ENCODE measurements at places on chromosomes 1 and 21.

DNA sequence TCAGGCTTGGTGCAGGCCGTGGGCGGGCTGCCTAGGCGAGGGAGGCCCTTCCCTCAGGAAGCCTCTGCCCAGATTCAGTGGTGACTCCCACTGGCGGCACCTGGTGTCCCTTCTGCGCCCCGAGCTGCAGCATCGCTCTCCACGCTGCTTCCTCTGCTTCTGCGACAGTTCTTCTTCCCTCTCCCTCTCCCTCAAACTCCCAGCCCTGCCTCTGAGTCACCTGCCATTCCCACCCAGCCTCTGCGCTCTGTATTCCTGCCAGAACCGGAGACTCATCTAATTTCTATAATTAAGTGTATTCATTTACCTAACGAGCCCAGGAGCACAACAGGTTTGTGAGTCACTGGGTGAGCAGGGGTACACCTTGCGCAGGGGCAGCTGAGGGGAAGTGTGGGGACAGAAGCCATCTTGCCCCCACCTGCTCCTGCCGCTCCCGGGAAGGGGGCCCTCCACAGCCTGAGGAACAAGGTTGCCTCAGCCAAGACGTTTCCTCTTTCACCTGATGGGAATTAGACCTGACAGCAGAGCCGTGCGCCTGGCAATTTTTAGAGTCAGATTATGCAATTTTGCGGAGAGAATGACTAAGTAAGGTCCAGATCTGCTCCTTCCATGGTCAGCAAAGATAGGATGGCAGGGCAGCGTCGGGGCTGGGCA, 19.4 kb downstream of the KCNC4 start:
- H3K27ac ChIP-seq: no peak overlapping the region
- no peak for DNase-seq
- no peaks in the 10 kb centered on the region for H3K27me3 ChIP-seq

- H3K27me3 ChIP-seq: no peaks in the 10 kb centered on the region
- peaks cover 25% of the 10 kb centered on the region for H3K4me1 ChIP-seq
- no peak overlapping the region for H3K27ac ChIP-seq
- H3K36me3 ChIP-seq: no peaks in the 10 kb centered on the region
- DNase-seq: no peak
- no peak overlapping the region for H3K4me3 ChIP-seq
Observed at GRCh38 chr1:46409063-46409372, 14.9 kb downstream of the FAAH start.

- no peaks in the 10 kb centered on the region for H3K27me3 ChIP-seq
- H3K4me3 ChIP-seq: no peak overlapping the region
- H3K27ac ChIP-seq: no peak overlapping the region
- no peaks in the 10 kb centered on the region for H3K4me1 ChIP-seq
- DNase-seq: no peak
Observed at GRCh38 chr1:210655511-210655910, 326.8 kb downstream of the HHAT start.

DNA sequence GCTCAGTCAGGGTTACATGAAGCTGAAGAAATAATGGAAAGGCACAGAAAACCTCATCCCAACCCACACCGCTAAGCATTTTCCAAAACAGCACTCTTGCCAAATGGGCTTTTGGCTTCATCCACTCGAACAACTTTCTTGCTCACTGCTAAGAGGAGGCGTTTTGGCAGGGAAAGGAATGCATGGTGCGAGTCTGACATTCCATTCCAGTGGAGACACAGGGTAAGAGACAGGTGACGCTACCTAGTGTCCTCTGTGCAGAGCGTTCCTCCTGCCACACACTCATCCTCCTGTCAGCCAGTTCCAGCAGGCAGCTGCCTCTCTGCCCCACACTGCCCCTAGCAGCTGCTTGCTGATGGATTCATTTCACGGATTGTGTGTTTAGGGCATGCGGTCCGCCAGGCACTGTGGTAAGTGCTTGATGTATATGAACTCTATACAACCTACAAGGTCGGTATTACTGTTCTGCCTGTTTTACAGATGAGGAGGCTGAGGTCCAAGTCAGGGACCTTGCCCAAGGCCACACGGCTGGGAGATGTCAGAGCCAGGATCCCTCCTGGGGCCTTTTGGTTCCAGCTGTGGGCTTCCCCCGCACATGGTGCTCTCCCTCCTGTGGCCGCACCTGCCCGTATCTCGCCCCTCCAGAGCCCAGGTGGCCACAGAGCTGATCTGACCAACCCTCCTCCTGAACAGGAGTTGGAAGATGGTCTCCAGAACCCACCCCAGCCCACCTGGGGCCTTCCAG, 25.7 kb upstream of the BACE2 start:
- H3K36me3 ChIP-seq: no peaks in the 10 kb centered on the region
- no peak overlapping the region for H3K27ac ChIP-seq
- H3K27me3 ChIP-seq: no peaks in the 10 kb centered on the region
- no peak for DNase-seq
- H3K4me1 ChIP-seq: no peaks in the 10 kb centered on the region
- no peak overlapping the region for H3K4me3 ChIP-seq

DNA sequence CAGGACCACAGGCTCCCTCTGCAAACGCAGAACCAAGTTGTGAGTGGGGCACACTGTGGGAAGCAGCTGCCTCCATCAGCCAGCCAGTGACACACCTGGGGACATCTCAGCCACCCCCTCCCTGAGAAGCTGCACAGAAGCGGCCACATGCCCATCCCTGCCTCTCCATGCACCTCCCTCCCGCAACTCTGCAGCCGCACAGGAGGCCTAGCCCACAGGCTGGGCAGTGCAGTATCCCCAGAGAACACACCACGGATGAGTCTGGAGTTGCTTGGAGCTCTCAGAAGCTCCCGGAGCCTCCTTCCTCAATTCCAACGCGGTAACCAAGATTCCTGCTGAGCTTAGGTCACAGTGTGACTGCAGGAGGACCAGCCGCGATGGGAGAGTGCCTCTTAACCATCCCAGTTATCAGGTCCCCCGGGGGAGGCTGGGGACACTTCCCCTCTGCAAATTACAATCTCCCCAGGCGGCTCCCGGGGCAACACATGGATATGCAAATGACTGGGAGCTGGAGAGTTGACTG, 1.2 kb upstream of the WNT3A start:
- H3K4me3 ChIP-seq: no peak overlapping the region
- peaks cover 61% of the 10 kb centered on the region for H3K27me3 ChIP-seq
- H3K4me1 ChIP-seq: peaks cover 30% of the 10 kb centered on the region
- H3K36me3 ChIP-seq: no peaks in the 10 kb centered on the region
- H3K27ac ChIP-seq: no peak overlapping the region
- no peak for DNase-seq

- no peaks in the 10 kb centered on the region for H3K27me3 ChIP-seq
- DNase-seq: no peak
- no peaks in the 10 kb centered on the region for H3K36me3 ChIP-seq
- H3K27ac ChIP-seq: no peak overlapping the region
Observed at GRCh38 chr1:59574085-59574484, 240.7 kb upstream of the HOOK1 start.
